ENCODE measurements at places on chromosomes 5 and 9.

- no peak for DNase-seq
These were observed 87.0 kb upstream of the ATG10 start for GRCh38 chr5:81884871-81885270.

DNA sequence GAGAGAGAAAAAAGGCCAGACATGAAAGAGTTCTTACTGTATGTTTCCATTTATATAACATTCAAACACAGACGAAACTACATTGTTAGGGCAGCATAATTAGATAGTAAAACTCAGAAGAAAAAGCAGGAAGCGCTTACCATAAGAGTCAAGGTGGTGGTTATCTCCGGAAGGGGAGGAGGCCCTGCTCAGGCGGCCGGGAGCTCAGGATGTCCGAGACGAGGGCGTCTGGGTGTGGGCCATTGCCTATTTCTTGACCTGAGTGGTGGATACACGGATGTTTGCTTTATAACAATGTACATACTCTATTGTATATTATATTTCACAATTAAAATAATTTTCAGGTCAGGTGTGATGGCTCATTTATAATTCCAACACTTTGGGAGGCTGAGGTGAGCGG lies 80.9 kb upstream of the COL5A1 start:
- DNase-seq = no peak

GRCh38 chr5:39371367-39371635 lies 7.0 kb upstream of the C9 start:
- DNase-seq = no peak

- DNase-seq = peak; percentile 31
These were observed 50.2 kb upstream of the SAP30L start for GRCh38 chr5:154395407-154396106.

DNA sequence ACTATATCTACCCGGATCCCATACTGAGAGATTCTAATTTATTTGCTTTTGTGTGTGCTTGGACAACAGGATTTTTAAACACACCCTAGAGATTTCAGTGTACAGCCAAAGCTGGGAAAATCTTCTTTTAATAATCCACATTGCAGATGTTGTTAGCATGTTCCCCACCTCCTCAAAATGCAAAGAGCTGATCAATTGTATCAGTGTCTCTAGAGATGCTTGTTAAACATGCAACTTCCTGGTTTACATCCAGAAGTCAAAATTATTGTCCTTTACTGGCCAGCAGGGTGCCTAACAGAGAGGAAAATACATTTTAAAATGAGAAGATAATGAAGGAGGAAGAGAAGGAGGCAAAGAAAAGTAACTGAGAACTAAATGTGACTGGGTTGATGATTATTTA lies 793.3 kb downstream of the SEMA5A start:
- no peak for DNase-seq
